ENCODE measurements at places on chromosomes 6 and 20. TPM values are rescaled to one million over a fixed set of nuclear protein-coding genes. Genes with fewer than 3 reads are reported as not detected.
A peak's percentile ranks its signal among the peaks of the same experiment; 100 is the strongest.

GRCh38 chr6:111692327-111693164 is 86.9 kb upstream of the TRAF3IP2 start:
- DNase-seq, result no peak

DNA sequence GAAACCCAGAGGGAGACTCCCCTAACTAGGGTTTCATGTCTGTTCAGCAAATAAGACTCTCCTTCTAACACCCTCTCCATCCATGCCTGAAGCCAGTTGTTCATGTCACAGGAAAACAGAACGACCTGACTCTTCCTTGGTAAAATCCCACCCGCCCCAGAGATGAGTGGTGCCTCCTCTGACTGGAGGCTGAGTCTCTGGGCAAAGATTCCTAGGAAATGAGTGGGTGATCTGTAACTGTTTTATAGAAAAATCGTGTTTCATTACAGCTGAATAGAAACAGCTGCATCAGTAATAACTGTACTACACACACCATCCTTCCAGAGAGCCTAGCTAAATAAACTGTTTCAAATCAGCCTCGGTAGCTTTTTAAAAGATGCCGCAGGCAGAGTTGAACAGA is 37.4 kb upstream of the MRPS10 start:
- DNase-seq, result no peak

- no peak for DNase-seq
Observed at GRCh38 chr20:11850901-11851300, 66.8 kb upstream of the BTBD3 start.

GRCh38 chr6:134954272-134955000 is 4.5 kb upstream of the ALDH8A1 start:
- DNase-seq, result no peak

DNA sequence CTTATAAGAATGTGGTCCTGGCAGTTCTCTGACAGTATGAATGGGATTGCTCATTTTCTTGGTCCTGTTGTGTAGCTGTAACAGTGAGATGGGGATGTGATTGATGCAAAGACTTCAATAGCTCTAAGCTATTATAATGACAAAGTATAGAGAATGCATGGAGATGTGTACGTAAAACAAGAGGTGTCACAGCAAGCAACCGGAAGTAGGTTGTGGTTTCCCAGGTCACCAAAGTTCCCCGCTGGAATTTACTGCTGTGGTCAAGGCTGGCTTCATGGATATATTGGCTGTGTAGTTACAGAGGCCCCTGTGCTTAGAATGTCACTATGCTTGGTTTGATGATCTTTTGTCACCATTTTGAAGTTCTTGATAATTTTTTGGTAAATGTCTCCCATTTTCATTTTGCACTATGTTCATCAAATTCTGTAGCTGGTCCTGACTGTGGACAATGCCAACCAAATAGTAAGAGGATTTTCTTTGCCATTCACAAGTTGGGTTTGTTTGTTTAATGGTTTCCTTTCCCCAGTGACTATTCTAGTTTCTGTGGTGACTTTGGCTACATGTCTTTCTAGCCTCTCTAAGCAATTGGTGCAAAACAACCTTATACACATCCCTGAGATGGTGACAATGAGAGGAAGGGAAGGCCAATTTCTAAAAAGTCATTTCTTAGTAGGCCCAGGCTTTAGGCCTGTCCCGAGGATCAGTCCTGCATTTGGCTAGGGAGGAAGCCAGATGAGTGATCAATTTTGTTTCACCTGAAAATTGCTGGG is 10.5 kb downstream of the DNAH8 start:
- DNase-seq, result no peak

DNA sequence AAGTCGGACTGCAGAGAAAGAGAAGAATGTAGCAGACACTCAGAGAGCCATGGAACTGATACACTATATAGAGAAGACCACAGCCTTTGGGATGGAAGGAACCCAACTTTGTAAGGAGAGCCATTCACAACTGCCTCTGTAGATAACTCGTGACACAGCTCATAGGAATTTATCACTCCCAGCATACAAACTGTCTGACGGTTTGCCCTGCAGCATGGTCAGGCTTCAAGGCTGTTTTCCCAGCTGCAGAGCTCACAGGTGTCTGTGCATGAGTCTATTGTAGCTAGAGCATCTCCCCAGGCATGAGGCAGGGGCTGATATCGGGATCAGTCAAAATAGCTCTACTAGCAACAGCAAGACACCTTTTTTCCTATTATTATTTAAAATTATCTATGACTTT is 130.5 kb upstream of the DTNBP1 start:
- DNase-seq, result no peak

- no peak for DNase-seq
Observed at GRCh38 chr6:5128351-5128750, 43.2 kb downstream of the PPP1R3G start.

DNA sequence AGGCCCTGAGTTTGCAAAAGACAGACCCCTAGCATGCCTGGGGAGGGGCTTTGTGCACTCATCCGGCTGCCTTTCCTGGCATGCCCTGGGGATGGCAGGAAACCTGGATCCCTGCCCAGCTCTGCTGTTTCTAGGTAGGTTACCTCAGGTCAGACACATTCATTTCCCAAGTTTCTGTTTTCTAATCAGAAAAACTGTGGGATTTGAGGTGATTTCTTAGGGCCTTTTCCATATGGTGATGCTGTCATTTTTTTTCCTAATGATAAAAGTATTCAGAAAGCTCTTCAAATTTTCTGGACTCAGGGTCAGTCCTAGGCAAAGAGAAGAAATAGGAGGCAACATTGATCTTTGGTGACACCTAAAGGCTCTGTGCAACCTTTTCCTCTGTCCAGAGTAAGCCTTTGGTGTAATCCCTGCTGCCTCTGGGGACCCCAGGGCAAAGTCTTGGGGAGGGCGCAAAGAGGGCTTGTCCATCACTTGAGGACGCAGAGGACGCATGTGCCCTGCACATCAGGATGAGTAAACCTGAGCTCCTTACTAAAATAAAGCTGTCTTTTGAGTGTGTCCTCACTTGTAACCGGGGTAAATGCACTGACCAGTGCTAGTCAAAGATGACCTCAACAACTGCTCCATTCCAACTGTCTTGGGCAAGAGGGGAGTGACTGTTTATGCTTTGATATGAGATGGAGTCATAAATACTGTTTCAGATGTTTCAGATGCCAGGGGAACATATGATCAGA is 13.5 kb upstream of the TRAM2 start:
- peak; percentile 46 for DNase-seq

KIF6 gene
- not detected for total RNA-seq

DNA sequence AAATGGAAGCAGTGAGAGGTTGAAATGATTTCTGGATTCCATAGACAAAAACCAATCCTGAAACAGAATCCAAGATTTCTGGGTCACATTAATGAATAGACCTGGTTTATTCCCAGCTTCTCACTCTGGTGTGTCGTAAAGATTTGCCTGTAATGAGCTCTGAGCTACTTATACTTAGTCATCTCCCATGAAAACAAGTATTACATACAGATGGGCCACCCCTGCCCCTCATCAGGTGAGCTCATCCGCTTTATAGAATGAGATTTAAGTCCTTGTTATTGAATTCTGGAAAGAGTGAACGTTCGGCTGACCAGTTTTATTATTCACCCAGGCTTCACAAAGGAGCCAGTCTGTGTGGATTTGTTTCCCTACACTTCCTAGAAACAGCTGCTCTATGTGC is 47.1 kb upstream of the TMEM181 start:
- no peak for DNase-seq

- peak; percentile 60 for DNase-seq
Observed at GRCh38 chr20:12012241-12013222, 94.8 kb downstream of the BTBD3 start.

- no peak for DNase-seq
Observed at GRCh38 chr20:1450926-1451491, 15.6 kb downstream of the NSFL1C start.

GPR6 gene
- not detected for total RNA-seq

- no peak for DNase-seq
Observed at GRCh38 chr6:21087188-21087587, 506.4 kb upstream of the SOX4 start.

GRCh38 chr20:51980277-51980676 is 178.0 kb upstream of the SALL4 start:
- DNase-seq, result no peak

- no peak for DNase-seq
Observed at GRCh38 chr6:16296061-16296670, 57.8 kb downstream of the GMPR start.

DNA sequence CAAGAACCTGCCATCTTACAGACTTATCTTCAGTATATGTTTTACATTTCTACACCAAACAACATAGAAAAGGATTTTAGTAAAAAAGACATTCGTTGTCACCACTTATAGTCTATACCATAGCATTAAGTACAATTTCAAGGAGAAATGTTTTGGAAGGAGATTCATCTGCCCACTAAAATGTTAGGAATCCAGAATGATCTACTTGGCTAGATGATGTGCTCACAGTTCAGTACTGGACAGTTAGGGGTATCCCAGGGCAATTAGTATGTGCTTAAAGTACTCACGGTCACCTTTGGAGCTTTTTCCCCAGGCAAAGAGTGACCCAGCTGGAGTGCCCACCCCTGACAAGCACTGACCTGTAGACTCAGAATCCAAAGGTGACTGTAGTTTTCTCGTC is 222.9 kb downstream of the SLC24A3 start:
- DNase-seq, result no peak

NNAT gene
- total RNA-seq, result not detected

ZKSCAN3 gene
- total RNA-seq, result 5.9 TPM

GRCh38 chr6:31874836-31875572 is 3.8 kb downstream of the SLC44A4 start:
- no peak for DNase-seq

- no peak for DNase-seq
Observed at GRCh38 chr6:1502041-1502440, 107.7 kb upstream of the FOXC1 start.

GRCh38 chr20:18650224-18650623 is 62.4 kb downstream of the DTD1 start:
- no peak for DNase-seq

UST gene
- 0.37 TPM for total RNA-seq

- no peak for DNase-seq
Observed at GRCh38 chr6:90494067-90494780, 92.6 kb downstream of the MAP3K7 start.

DNA sequence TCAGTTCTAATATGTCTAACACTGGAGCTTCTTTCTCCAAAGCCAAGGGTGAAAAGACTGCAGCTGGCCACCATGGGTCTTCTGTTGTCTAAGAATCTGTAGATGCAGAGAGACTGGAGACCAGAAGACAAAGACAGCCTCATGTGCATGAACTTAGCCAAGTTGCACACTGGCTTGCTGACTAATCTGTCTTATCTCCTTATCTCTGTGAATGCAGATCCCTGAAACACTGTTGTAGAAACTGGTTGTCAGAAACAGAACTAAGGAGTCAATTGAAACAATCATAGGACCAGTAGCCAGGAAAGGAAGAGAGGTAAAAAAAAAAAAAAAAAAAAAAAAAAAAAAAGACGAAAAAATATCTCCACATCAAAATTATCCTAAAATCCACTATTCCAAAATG is 109.7 kb downstream of the BFSP1 start:
- no peak for DNase-seq

DNA sequence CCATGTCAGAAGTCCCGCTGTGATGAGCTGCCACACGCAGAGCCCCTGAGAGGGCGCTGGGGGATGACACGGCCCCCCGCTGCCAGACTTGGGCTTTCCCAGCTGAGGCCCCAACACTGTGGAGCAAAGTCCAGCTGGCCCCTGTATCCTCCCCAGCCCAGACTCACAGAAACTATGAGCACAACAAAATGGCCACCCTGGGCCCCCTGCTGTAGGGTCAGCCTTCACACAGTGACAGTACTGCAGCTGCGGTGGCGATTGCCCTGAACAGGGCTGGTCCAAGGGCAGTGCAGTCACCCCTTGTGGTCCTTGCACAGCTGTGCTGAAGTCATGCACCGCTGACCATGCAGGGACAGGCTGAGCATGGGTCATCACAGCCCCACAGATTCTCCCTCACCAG is 78.2 kb upstream of the CST7 start:
- DNase-seq, result peak; percentile 9

- no peak for DNase-seq
Observed at GRCh38 chr6:8389036-8389818, 46.1 kb downstream of the SLC35B3 start.

DNA sequence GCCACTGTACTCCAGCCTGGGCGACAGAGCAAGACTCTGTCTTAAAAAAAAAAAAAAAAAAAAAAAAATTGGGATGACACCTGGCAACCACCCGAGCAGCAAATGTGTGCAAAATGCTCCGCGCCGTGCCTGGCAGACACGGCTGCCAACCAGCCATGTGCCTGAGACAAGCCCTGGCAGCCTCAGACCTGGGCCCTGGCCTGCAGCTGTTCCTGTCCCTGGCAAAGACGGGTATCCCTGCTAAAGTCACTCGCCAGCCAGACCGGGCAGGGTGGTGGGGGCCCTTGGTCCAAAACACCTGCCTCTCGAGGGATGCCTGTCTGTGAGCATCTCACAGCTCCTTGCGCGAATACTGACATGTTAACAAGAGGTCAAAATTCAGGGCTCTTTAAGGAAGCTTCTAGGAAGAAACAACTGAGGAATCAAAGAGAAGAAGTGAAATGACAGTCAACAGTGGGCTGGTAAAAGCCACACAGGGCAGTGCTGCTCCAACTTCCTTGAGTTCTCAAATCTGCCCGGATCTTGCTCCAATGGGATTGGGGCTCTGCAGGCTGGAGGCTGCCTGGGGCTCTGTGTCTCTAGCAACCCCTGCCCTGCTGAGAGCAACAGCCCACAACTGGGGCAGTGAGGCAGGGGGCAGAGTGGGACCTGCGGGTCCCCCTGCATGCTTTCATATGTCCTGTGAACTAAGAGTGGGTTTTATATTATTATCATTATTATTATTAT is 53.4 kb downstream of the SYTL3 start:
- DNase-seq, result no peak

LY6G6F gene
- not detected for total RNA-seq

EYA2 gene
- total RNA-seq, result not detected

RAET1L gene
- not detected for total RNA-seq

- DNase-seq, result no peak
Observed at GRCh38 chr6:104688283-104688969, 171.3 kb downstream of the HACE1 start.

DNA sequence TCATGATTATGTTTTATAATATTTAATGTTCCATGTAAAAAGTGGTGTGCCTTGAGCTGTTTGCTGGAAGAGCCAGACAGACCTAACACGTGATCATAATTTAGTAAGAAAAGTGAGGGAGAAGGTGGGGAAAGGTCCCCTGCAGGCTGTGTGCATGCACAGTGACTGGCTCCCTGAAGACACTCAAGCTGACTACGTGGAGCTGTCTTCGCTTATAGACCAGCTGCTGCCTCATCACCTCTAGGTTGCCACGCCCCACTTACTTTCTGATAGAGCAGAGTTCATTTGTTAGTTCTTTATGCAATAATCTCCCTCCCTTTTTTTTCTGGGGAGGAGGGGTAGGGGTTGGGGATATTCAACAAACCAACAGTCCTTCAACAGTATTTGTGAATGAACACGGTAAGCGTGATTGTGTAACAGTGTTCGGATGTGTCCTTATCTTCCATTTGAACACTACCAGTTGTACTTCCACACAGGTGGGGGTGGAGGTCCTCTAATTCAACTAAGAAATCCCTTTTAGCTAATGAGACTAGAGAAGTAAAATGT is 157.3 kb downstream of the BACH2 start:
- DNase-seq, result no peak

GRCh38 chr20:47878601-47879027 is 93.3 kb upstream of the SULF2 start:
- no peak for DNase-seq

GRIK2 gene
- total RNA-seq, result 0.03 TPM
